ENCODE measurements at places on chromosomes 4 and X.

DNA sequence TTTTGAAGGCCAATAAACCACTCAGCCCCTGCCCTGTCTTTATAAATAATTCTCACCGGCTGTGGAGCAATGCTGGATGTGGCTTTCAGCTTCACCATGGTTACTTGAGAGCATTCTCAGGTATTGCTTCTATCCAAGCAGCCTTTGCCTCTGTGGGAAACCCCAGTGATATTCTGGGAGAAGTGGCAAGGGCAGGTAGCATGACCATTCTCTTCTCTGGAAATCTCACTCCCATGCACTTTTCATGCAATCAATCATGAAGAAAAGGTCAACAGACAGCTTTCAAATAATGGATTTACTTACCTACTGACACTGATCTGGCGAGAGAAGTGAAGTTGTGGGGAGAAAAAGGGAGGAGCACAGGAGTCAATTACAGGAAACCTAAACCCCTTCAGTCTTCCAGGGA is 49.5 kb downstream of the UNC5C start:
- DNase-seq, result no peak

- no peak for DNase-seq
These were observed 92.7 kb upstream of the PPP2R3B start for GRCh38 chrX:479273-479981.

GRCh38 chr4:11814758-11815157 is 386.1 kb upstream of the HS3ST1 start:
- DNase-seq, result no peak

DNA sequence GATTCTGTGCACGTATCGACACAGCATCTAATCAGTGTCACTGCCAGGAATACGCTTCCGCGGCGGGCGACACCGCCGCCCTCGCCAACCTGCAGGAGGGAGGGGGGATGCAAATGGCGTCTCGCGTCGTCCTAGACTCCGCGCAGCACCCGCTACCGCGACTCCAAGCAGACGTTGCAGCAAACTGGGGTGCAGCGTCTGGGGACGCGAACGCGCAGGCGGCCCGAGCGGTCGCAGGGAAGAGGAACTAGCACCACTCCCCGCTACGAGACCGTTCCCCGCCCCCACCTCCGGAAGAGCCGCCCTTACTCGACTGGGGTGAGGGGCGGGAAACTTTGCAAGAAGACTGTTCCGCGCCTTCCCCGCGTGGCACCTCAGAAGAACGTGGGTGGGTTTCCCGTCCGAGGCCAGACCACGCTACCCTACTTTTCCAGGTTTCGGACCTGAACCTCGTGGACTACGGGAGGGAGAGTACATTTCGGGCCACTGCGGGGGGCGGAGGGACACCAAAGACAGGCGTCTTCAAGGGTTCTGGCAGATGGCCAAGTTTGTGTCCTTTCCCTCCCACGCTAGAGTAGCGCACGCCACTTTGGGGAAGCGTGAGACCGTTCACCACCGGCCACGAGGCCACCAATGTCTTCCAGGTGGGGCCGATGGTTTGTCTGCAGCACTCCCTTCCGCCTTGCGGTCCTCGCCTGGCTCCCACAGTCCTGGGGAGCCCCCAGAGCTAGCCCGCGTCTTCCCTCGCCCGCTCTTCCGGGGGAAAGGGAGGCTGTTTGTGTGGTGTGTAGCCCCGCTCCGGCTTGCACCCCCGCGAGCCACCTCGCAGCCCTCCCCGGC is 78.0 kb upstream of the BCOR start:
- peak; percentile 91 for DNase-seq

- no peak for DNase-seq
These were observed 198.8 kb downstream of the RAB28 start for GRCh38 chr4:13285336-13285735.

- no peak for DNase-seq
These were observed 215.8 kb downstream of the MID1IP1 start for GRCh38 chrX:39017077-39017476.

GRCh38 chr4:7194251-7195140 is 2.2 kb downstream of the SORCS2 start:
- DNase-seq, result peak; percentile 90

GRCh38 chrX:56782352-56782751 is 53.3 kb downstream of the NBDY start:
- DNase-seq, result no peak

DNA sequence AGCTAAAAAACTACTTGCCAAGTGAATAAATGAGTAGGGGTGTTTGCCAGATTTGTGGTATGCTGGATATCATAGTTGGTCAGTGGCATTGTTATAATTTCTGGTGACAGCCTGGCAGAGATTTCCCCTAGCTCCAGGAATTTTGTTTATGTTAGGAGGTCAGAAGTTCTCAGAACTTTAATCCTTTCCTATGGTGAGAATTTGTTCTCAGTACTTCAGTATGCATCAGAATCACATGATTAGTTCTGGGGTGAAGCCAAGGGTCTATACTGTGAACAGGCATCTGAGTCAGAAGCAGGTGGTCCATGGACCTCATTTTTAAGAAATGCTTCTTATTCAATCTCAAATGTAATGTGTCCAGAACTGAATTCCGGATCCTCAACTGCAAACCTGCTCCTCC is 10.5 kb downstream of the RASSF6 start:
- DNase-seq, result no peak

DNA sequence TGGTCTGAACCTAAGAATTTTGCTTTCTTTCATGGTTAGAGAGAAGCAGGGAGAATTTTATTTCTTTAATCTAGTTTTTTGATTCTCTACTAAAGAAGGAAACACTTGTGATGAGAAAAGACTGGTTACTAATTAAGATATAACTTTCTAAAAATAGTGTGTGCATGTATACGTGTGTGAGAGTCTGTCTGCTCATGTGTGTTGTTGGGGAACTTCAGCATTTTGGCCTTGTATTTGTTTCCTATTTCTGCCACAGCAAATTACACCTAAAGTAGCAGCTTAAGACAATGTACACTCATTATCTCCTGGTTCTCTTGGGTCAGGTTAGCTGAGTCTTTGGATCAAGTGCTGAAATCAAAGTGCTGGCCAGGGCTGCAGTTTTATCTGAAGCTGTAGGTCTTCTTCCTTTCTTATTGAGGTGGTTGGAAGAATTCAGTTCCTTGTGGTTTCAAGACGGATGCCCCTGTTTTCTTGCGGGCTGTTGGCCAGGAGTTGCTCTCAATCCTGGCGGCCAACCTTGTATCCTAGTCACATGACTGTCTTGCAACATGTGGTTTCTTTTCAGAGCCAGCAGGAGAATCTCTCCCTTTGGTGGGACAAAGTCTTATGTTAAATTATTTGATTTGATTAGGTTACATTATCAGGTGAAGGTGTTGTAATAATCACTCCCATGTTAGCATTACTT is 188.4 kb upstream of the CLNK start:
- DNase-seq, result no peak

DNA sequence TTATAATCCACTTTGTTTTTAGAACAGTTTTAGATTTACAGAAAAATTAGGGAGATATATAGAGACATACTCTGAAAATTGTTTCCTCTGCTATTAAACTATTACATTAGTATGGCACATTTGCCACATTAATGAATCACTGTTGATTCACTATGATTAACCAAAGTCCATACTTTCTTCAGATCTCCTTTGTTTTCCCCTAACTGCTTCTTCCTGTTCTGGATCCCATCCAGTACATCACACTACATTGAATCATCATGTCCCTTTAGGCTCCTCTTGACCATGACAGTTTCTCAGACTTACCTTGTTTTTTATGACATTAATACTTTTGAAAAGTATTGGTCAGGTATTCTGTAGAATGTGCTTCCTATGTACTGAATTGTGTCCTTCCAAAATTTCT is 109.2 kb upstream of the EDNRA start:
- no peak for DNase-seq

GRCh38 chrX:15437724-15438123 is 53.5 kb upstream of the VEGFD start:
- DNase-seq, result no peak

DNA sequence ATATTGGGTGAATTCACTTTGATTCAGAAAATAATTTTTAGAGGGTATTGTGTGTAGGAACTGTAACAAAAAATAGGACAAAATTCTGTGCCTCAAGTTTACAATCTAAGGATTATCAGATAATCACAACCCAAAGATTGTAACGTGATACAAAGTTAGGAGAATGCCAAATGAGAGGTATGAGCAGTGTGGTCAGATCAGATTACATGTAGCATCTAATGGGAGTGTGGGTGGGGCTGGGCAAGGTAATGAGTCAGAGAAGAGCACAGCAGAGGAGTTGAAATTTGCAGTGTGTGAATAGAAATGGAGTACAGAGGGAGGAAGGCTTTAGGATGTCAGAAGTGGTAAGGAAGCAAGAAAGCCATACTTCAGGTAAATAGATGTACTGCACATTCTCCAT is 103.4 kb upstream of the TEX13A start:
- no peak for DNase-seq
